ENCODE measurements at places on chromosomes 5 and 9.

GRCh38 chr5:17259630-17260257 is 42.3 kb downstream of the BASP1 start:
- no peak for DNase-seq

GRCh38 chr9:136403915-136404800 is 4.2 kb upstream of the SNAPC4 start:
- no peak for DNase-seq

- no peak for DNase-seq
Observed at GRCh38 chr9:137630679-137631078, 11.9 kb downstream of the EHMT1 start.

- DNase-seq, result peak; percentile 14
Observed at GRCh38 chr9:74132986-74133385, 364.1 kb upstream of the RORB start.

- DNase-seq, result no peak
Observed at GRCh38 chr5:66503203-66503789, 92.9 kb upstream of the MAST4 start.

GRCh38 chr5:171852255-171852681 is 66.7 kb downstream of the SMIM23 start:
- DNase-seq, result no peak

- DNase-seq, result no peak
Observed at GRCh38 chr5:9395706-9396105, 150.2 kb downstream of the SEMA5A start.

DNA sequence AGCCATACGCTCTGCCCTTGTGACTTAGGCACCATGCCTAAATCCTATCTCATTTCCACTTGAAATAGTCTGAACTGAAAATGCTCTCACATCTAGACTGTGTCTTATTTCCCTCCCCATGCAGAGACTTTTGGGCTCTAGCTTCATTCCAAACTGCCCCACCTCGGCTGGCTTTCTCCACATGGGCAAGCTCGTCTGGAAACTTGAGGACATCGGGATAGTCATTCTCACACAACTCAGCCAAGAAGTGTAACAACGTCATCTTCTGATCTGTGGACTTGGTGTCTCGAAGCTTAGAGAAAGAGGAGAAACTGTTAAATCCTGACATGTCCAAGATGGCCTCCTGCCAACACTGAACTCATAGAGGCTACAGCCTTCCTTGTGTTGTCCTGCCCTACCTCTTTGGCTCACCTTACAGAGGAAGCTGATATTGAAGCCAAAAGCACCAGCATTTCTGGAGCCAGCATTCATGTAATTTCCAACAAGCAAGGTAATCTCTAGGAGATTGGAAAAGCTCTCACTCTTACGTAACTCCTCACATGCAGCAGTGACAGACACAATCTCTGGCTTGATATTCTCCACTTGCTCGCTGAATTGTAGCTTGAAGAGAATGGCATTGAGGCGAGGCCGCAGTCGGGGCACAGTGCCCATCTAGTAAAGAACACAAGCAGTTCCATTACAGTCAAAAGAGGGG is 39.6 kb downstream of the PCDHGC5 start:
- no peak for DNase-seq

DNA sequence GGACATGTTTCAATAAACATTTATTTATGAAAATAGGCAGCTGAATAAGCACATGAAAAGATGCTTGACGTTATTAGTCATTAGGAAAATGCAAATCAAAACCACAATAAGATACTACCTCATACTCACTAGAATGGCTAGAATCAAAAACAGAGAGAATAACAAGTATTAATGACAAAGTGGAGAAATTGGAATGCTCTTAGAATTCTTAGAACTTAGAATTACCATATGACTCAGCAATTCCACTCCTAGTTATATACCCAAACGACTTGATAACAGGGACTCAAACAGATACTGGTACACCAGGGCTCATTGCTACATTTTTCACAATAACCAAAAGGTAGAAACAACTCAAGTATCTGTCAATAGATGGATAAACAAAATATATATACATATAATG is 15.1 kb upstream of the TRIM36 start:
- DNase-seq, result no peak

DNA sequence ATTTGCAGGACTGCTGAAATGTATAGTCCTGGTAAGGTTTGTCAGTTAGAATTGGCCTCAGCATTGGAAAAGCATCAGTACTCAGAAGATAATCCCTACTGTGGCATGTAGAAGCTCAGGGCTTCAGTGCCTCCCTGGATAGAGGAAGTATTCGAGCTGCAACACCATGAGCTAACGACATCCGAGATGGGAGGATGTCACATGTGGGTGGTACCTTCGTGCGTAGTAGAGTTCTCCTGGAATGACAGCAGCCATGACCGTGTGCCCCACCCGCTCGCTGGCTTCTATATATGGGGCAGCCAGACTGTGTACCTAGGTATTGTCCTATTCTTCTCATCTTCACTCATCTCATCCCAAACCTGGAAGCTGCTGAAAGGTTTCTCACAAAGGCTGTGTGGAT is 345.8 kb upstream of the KLF9 start:
- DNase-seq, result no peak

- no peak for DNase-seq
Observed at GRCh38 chr9:125484350-125485282, 222.4 kb downstream of the MAPKAP1 start.

- no peak for DNase-seq
Observed at GRCh38 chr9:108643731-108644510, 211.9 kb downstream of the ACTL7B start.

DNA sequence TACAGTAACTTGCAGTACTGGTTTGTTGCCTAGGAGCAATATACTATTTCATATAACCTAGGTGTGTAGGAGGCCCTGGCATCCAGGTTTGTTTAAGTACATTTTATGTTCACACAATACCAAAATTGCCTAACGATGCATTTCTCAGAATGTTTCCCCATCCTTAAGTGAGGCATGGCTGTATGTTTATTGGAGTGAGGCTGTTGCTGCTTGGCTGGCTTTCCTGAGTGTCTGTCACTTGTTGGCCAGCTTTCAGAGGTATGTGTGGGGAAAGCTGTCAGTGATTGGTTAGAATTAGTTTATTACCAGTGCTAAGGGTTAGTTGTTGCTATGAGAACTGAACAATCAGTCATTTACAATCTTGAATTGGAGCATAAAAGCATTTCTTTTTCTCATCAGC is 154.1 kb upstream of the CDH12 start:
- DNase-seq, result no peak

DNA sequence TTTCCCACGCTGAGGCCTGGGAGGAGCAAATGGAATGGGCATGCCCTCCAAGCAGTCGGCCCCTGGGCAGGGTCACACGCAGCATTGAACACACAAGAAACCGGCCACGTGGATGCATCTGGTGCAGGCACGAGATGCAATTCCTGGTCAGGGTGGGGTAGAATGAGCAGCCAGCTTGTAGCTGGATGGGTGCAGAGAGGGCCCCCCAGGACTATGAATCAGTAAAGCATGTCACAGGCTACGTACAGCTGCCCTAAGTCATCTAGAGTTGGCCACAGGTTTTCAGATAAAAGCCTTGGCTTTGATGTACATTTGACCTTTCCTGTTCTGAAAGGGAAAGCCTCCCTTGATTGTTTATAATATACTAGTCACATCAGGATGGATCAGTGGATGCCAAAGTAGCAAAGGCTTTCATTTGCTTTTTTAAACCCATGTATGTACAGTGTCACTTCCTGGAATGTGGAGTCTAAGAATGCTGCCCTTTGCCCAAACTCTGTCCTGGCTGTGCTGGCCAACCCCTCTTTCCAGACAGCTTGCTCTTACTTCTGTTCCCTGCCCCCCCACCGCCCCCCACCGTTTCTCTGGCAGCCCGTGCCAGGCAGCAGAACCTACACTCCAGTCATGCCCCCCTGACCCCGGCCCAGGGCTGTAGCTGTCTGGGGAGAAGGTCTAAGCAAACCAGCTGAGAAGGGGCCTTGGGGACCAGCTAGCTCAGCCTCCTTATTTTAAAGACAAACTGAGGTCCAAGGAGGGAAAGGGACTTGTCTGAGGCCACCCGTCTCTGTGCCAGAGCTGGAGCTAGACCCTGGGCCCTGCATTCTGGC is 169.2 kb downstream of the HSPA4 start:
- DNase-seq, result no peak

DNA sequence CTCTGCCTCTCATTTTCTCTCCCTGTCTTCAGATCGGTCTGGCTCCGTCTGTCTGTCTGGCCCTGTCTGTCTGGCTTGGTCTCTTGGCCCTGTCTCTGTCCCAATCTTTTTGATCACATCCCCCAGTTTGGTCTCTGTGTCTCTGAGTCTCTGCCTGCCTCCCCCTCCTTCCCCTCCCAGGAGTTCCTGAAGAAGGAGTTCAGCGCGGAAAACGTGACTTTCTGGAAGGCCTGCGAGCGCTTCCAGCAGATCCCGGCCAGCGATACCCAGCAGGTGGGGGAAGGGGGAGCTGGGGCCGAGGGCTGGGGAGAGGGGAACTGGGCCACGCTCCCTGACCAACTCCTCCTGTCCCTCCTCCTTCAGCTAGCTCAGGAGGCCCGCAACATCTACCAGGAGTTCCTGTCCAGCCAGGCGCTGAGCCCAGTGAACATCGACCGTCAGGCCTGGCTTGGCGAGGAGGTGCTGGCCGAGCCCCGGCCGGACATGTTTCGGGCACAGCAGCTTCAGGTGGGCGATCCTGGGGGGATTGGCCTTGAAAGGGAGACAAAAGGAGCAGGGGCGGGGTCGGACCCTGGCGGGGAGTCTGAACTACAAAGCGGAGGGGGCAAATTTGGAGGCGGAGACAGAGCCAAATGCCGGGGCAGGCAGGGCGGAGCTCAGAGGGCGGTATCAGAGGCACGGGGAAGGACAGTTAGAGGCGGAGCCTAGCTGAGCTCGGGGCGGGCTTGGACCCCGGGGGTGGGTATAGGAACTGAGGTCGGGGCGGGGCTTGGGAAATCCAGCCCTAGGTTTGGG is 9.0 kb downstream of the RGS14 start:
- no peak for DNase-seq

- peak; percentile 27 for DNase-seq
Observed at GRCh38 chr5:4639946-4640345, 500.2 kb upstream of the ADAMTS16 start.

- no peak for DNase-seq
Observed at GRCh38 chr5:96128204-96128864, 166.7 kb upstream of the ELL2 start.

DNA sequence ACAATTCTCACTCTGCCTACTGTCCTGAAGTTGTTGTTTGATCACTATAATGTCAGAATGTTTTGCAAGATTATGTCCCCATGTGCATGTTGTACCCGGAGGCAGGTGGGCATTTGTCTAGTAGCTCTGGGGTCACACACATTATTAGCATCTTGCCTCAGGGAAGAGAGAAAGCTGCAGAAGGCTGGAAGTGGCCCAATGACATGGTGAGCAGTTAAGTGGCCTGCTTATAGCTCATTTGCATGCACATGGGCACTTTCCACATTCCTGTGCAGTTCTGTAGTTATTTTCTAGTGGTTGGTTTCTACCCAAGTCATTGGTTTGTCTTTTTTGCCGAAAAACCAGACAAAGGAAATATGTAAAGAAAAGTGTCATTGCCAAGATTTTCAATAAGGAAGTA is 80.9 kb downstream of the MAP1B start:
- DNase-seq, result no peak

DNA sequence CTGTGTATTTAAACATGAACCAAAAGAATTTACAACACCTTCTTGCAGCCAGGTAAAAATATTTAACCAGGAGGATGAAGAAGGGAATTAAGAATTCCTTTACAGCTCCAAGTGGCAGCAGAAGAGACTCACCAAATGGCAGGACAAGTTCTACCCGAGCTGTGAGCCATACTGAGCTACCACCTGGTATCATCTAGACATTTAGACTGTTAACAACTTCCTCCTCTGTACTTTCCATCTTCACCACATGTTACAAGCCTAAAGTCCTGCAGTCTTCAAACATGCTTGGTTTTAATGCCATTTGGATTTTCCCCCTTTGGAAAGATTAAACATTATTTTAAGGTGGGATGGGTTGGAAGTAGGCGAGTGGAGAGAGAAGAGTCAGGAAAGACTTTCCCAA is 190.2 kb downstream of the TRPM6 start:
- no peak for DNase-seq

GRCh38 chr9:98864281-98865174 is 57.1 kb downstream of the GALNT12 start:
- no peak for DNase-seq

GRCh38 chr9:127628758-127629467 is 16.8 kb downstream of the STXBP1 start:
- DNase-seq, result no peak

DNA sequence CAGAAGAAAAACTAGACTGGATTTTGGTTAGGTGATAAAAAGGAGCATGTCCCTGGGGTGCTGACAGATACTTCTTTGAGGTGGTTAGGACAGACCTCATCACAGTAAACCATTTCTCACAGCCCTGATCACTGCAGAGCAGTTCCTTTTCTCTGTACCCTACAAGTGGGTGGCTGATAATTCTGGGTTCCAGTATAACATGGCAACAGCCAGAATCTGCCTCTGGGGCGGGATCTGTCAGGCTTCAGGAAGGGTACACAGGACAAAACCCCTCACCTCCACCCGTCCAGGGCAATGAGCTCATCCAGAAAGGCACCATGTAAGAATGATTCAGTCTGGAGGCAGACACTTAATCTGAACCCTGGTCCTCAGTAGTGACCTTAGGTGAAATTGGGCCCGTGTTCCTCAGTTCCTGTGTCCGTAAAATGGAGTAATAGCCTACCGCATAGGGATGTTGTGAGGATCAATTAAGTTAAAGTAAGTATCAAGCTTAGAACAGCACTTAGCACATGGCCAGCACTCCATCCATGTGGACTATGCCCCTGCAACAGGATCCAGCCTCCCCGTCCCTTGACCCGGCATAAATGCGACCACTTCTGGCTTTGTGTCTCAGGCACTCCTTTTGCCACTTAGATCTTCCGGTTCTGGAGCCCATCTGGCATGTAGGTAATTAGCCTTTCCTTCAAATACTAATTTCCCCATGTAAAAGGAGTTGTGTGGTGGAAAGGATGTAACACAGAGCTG is 129.2 kb downstream of the LHFPL2 start:
- DNase-seq, result no peak

- peak; percentile 54 for DNase-seq
Observed at GRCh38 chr5:149828161-149829011, 98.3 kb downstream of the PPARGC1B start.

Measured in NCI-H1105 treated with DMSO at 0.1 percent for 48 hours (cell line).